ENCODE measurements at places on chromosomes 13 and 19.

GRCh38 chr13:51541037-51541436, 43.2 kb upstream of the WDFY2 start:
- DNase-seq = no peak

GRCh38 chr19:48496959-48497727, 14.5 kb downstream of the LMTK3 start:
- no peak for DNase-seq

DNA sequence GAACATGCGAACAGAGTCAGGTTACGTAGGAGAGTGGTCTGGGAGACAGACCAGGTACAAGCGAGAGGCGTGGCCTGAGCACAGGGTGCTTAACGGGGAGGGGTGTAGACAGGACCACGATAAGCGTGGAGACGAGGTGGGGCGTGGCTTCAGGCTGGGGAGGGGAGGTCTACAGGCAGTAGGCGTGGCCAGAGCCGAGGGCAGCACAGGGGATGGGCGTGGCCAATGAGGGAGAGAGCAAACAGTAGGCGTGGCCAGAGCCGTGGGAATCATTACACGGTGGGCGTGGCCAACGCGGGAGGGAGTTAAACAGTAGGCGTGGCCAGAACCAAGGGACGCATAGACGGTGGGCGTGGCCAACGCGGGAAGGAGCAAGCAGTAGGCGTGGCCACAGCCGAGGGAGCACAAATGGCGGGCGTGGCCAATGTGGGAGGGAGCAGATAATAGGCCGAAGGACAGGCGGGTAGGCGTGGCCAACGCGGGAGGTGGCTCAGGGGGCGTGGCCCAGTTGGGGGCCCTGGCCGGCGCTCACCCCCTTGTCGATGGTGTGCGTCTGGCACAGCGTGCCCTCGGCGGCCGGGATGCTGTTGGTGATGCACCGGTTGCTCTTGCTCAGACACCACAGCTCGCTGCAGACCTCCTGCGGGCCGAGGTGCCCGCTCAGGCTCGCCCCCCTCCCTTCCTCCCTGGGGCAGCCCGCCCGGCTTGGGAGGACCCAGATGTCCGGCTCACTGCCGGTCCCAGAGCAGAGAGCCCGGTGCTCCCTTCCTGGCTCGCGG, 15.2 kb upstream of the MYO1F start:
- peak; percentile 98 for DNase-seq

GRCh38 chr19:15672580-15673175, at the start of gene CYP4F12:
CYP4F12 (plus strand) TSS chr19:15673087; CDS start chr19:15673530, 443 bp downstream.
- no peak for DNase-seq

GRCh38 chr19:52695996-52696395, 38.8 kb downstream of the ZNF611 start:
- no peak for DNase-seq

DNA sequence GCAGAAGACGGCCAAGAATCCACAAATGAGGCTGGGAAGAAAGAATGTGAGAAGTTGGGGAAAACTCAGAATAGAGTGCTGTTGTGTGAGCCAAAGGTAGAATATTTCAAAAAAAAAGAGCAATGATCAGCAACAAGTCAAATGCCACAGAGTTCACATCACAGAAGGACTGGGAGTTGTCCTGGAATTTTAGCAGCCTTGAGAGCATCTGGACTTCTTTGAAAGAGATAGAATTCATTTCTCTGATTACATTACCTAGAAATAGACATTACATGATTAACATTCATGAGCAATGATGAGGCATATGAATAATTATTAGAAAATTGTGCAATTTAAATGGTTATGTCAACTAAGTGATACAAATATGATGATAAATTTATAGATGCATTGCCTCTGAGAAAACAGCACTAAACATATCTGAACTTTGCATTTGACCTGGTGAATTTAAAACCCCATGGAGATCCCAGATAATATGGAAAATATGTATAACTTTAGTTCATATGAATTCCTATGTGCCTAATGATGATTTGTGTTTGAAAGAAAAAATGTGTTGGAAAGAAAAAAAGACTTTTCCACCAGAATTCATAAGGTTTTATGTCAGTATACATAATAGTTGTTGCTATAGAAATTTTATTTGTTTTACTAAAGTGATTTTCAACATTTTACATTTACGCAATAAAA, 186.2 kb downstream of the POSTN start:
- no peak for DNase-seq

DNA sequence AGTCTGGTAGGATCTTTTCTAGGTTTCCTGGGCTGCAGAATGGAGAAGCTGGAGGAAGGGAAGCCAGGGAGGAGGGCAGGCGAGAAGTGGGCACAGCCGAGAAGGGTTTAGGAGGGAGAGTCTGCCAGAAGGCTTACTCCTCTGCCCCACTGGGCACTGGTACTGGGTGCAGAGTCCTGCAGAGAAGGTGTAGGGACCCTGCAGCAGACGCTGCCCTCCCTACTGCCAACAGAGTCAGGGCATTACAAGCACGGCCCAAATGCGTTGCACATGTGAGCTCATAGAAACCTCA, 726 bp upstream of the PEPD start:
- DNase-seq = no peak

- no peak for DNase-seq
Measured at GRCh38 chr19:43798546-43799409, 3.5 kb downstream of the LYPD5 start.

GRCh38 chr13:44507639-44508038, 68.5 kb downstream of the TSC22D1 start:
- DNase-seq = no peak

DNA sequence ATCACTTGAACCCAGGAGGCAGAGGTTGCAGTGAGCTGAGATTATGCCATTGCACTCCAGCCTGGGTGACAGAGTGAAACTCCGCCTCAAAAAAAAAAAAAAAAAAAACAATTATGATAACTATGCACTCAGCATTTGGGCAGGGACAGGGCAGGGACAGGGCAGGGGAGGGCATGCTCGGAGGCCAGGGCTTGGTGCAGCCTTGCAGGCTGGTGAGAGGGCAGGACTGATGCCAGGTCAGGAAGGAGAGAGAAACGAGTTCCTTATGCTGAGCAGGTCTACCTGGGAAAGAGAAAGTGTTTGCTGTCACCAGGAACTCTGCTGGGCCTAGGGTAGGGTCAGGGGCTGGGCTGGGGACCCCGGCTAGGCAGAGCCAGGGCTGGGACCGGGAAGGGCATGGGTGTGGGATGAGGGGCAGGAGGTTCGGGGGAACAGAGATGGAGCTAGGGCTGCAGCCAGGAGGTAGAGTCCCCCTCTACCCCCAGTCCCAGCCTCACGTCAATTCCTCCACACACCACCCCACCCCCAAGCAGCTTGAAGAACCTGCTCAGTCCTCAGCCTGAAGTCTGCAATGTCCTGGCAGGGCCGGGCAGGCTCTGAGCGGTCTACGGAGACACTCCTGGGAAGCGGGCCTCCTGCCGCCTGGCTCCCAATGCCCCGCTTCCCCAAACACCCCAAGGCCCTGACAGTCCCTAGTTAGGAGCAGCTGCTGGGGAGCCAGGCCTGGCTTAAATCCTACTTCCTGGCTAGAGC, 2.8 kb downstream of the FXYD3 start:
- no peak for DNase-seq

DNA sequence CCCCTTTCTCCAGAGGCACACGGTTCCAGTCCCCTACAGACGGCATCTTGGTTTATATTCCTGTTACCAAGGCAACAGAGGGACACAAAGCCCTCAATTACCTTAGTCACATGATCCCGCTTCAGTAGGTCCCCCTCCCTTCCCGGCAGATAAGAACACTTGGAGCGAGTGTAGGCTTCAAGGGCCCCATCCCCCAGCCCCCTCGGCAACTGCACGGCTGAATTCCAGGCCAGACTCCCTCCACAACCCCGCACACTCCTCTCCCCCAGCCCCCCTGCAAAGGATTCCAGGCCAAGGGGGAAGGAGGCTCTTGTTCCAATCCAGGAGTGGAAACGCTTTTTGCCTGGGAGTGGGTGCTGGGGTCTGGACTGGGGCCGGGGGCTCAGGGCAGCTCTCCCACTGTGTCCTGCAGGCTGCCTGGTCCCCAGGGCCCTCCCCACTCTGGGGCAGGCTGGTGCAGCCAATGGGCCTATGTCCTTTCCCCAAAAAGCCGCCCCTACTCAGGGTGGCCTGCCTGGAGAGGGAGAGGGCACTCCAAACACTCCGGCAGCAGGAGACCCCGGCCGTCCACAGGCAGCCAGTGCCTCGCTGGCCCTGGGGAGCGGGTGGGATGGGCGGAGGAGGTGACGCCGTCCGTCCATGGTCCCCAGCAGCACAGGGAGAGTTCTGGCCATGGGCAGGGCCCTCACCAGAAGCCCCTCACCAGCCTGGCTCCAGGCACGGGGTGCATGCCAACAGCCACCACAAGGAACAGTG, 62.6 kb downstream of the MLLT1 start:
- DNase-seq = peak; percentile 95

- peak; percentile 43 for DNase-seq
Measured at GRCh38 chr13:24627090-24627714, 53.0 kb upstream of the ATP12A start.

DNA sequence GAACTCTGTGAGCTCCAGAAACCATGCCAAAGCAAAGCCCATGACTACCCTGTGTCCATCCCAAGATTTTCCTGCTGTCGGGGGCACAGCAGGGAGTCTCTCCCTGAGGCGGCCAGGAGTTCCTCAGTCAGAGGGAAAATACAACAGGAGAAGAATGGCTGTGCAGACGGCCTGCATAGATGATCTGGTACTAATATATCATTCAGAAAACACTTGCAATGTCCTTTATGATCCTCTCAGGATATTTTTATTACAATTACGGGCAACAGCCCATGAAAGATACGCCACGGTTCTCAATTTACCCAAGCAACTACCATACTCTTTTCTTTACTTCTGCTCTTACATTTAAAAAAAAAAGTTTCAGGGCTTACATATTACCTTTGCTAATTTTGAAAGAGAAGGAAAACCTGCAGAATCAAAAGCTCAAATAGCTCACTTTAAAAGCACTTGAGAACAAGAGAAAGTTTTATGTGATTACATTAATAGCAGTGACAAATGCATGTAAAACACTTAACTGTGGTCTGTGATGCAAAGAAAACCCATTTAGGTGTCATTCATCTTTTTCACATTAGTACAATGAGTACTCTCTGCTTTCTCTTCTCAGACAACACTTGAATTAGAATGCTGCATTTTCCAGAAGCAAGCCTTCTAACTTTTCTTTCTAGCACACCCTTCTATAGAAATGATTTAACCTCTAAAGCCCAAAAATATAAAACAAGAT, 460.8 kb downstream of the KLF5 start:
- DNase-seq = no peak

DNA sequence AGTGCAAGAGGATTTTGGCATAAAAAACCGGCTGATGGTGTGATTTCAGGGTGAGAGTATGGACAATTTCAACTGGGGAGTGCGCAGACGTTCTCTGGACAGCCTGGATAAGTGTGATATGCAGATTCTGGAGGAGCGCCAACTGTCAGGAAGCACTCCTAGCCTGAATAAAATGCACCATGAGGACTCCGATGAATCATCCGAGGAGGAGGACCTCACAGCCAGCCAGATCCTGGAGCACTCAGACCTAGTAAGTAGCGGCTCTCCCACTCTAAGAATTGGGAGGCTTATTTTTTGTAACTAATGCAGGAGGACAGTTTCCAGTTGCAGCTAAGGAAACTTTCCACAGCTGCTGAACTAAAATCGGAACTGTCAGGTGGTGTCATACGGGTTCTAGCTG, 53.6 kb downstream of the ZAR1L start:
- no peak for DNase-seq

- DNase-seq = no peak
Measured at GRCh38 chr19:33167438-33167837, 26.7 kb upstream of the LRP3 start.

GRCh38 chr19:10315335-10316214, at the start of gene FDX2:
FDX2 (minus strand) TSS chr19:10316015; CDS start chr19:10315996, 19 bp downstream.
- DNase-seq = peak; percentile 70

- no peak for DNase-seq
Measured at GRCh38 chr13:80476953-80477352, 136.0 kb upstream of the SPRY2 start.

GRCh38 chr13:93003531-93003930, 223.1 kb upstream of the GPC6 start:
- DNase-seq = no peak

GRCh38 chr13:63425131-63425530, 2009.5 kb upstream of the PCDH20 start:
- no peak for DNase-seq

DNA sequence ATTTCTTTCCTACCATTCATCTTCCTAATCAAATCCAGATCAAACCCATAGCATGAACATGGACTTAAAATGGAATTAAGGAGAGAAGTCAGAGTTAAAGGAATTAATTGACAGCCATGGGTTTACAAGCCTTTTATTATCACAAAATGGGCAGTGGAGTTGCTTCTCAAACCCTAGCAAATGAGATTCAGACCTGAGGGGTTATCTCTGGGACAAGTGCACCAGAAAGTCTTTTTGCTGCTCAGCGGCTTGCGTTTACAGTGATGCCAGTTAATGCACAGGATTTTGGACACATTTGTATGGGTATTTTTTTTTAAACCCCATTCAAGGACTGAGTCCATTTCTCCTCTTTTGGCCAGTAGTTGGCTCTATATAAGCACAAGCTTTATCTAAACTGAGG, 503.0 kb downstream of the EFNB2 start:
- no peak for DNase-seq

GRCh38 chr19:38812841-38813320, at the start of gene LGALS4:
LGALS4 (minus strand) TSS chr19:38812945; CDS start chr19:38812886, 59 bp downstream.
- no peak for DNase-seq

- no peak for DNase-seq
Measured at GRCh38 chr13:33127009-33127551, 110.9 kb downstream of the KL start.

DNA sequence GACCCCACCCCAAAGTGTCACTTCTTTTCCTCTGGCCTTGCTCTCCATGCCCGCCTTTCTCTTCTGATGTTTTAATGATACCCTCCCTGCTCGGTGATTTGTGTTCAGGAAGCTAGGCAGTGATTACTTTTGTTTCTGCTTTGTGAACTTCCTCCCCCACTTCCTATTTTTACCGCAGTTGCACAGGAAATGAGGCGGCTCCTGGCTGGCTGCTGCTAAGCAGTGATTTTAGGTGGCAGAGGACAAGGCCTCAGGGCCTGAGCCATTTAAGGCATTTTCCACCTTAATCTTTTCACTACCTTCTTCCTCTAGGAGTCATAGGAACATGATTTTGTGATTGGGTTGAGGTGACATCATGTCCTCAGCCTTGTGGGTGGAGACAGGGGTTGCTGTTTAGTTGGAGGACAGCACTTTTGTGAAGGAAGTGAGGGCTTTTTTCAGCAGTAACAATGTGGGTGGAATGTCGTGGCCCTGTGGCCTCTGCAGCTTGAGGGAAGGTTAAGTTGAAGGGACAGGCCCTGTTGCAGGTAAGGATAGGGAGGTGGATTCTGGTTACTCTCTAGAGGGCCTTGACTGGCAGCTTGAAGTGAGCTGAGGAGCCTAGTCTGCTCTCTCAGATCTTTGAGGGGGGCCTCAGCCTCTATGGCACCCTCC, 15.7 kb downstream of the GARRE1 start:
- no peak for DNase-seq

Data from NT2/D1 (cell line).